RPMI8226 (cell line): ENCODE measurements at places on chromosomes 11 and 22.

- DNase-seq = no peak
Measured at GRCh38 chr11:25247336-25247735, 750.5 kb downstream of the LUZP2 start.

DNA sequence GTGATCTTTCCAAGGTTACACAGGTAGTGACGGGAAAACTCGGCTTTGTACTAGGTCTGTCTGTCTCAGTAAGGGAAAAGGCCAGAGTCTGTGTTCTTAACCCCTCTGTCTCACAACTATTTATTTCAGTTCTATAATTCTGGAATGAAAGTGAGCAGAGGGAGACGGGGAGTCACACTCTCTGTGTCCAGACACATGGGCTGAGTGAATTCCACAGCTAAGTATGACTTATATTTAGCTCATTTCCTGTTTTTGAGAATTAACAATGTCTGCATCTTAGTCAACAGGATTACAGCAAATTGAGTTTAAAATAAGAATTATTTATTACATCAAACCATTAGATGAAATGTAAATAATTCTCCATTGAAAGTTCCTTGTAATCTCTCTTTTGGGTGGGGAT, 62.5 kb upstream of the OR4B1 start:
- no peak for DNase-seq

- no peak for DNase-seq
Measured at GRCh38 chr11:14061721-14062120, 99.2 kb downstream of the SPON1 start.

- no peak for DNase-seq
Measured at GRCh38 chr22:32628628-32629572, 154.3 kb downstream of the FBXO7 start.

GRCh38 chr22:49733631-49734030, 94.0 kb downstream of the BRD1 start:
- DNase-seq = no peak

GRCh38 chr11:65557280-65558001, 718 bp downstream of the LTBP3 start:
- no peak for DNase-seq

GRCh38 chr11:128948583-128948982, 5.9 kb upstream of the TP53AIP1 start:
- DNase-seq = no peak

- DNase-seq = no peak
Measured at GRCh38 chr22:42459287-42460063, 27.3 kb upstream of the NFAM1 start.

GRCh38 chr11:118060869-118061268, 16.0 kb upstream of the TMPRSS4 start:
- DNase-seq = peak; percentile 61

DNA sequence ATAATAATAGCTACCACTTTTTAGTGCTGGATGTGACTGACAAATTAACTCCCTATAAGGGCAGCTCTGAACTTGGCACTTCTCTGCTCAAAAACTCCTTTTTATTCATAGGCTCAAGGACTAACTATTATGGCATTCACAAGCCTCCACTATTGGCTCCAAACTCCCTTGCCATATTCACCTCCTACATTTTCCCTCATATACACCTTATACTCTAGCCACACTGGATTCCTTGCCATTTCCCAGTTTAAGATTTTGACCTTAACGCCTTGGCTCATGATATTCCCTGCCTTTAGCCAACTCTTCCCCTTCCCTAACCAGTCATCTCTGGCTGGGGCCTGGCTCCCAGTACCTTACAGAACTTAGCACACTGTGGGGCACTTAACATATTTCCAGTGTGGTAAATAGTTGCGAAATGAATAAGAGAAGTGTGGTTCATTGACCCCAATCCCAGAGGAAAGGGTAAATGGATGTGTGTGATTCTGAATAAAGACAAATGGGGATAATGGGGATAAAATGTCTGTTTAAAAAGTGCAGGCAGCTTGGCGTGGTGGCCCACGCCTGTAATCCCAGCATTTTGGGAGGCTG, 40.0 kb upstream of the SORL1 start:
- no peak for DNase-seq

DNA sequence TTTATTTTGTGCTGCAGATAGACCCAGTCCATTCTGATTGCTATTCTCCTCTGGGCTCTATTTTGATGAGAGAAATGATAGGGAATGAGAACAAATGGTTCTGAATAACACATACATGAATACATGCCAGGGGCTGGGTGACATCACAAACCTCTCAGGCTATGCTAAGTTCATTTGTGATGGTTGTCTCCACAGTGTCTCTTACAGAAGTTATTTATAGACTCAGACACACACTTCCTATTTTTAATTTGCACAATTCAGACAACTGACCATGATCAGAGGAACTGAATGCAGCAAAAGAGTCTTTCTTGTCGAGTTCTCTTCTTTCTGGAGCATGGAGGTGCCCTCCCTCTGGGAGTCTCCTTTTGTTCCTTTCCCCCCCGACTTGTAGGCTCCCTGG, 991.7 kb downstream of the OPCML start:
- DNase-seq = no peak

GRCh38 chr22:49517667-49518185, 309.9 kb downstream of the BRD1 start:
- DNase-seq = no peak

- DNase-seq = no peak
Measured at GRCh38 chr22:27995801-27996528, 76.9 kb upstream of the PITPNB start.
